ENCODE measurements at places on chromosomes 13 and 19.

DNA sequence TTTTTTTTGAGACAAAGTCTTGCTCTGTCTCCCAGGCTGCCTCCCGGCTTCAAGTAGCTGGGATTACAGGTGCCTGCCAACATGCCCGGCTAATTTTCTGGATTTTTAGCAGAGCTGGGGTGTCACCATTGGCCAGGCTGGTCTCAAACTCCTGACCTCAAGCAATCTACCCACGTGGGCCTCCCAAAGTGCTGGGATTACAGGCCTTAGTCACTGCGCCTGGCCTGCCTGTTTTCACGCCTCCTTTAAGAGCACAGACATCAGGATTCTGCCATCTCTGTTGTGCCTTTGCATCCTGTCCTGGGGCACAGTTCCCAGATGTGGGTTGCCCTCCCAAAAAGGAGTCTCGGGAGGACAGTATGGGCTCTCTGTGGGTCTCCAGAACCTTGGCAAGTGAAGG, 2.5 kb upstream of the PRAM1 start:
- DNase-seq: no peak

DNA sequence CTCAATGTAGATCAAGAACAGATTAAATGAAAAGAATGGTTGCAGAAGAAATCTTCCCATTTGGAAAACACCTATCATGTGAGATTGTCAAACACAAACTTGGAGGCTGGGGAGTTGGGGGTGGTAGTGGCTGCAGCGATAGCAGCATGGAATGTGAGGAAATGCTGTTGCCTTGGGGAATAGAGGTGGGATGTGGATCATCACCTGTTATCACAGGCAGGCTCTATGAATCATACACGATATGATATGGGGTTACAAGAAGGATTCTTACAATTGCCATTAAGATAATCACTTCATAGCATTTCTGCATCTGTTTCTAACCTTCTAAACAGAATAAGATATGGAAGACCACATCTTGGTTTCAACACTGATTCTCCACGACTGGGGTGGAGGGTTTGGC, 88.7 kb downstream of the RNASEH2B start:
- DNase-seq: no peak

GRCh38 chr19:13209484-13210338, 59.5 kb downstream of the IER2 start:
- DNase-seq: no peak

DNA sequence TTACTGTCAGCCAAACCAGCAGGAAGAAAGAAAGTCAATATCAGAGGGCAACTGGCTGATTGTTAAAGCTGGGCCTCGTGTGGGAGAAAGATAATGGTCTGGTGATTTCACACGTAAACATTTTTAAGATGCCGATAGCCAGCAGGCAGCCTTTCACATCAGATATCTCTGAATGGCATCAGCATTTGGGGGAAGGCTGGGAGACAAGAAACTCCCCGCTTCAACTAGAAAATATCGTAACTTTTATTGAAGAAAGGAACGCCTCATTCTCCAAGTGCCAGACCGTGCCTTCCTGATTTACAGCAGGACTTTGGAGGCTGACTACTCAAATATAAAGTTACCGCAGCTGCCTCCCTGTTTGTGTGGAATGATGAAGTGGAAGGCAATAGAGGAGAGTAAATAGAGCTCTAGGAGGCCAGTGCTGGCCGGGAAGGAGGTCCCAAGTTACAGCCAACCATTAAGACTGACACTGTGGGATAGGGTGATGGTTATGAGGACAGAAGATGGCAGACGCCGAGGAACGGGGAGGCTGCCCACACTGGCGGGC, 284.3 kb upstream of the MAB21L1 start:
- no peak for DNase-seq

DNA sequence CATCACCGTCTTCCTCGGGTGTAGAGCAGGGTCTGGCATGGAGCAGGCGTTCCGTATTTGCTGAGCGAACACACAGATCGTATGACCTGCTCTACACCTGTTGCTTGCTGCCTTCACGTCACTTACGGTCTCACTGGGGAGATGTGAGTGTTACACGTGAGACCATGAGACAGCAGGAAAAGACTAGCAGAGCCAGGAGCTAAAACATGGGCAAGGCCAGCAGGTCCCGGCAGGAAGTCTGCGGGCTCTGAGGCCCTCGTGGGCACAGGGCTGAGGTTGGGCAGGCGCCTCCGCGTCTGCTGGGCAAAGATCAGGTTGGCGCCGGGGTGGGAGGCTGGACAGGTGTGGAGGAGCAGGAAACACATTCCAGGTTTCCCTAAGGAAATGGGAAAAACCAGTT, 19.7 kb upstream of the GTF3A start:
- DNase-seq: no peak

DNA sequence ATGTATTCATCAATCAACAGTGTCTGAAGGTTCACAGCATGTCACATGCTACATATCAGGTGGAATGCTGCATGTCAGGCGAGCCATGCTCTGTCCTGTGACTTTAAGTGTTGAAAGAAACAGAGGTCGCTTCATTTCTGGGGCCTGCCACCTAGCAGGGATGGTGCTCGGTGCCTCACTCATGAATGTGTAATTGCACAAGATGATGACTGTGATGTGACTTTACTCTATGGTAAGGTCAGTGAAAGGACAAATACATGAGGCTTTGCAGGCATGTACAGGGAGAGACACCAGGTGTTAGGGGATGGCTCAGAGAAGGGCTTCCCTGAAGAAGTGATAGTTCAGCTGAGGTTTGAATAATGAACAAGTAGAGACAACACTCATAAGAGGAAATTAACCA, 66.7 kb downstream of the FRY start:
- no peak for DNase-seq

DNA sequence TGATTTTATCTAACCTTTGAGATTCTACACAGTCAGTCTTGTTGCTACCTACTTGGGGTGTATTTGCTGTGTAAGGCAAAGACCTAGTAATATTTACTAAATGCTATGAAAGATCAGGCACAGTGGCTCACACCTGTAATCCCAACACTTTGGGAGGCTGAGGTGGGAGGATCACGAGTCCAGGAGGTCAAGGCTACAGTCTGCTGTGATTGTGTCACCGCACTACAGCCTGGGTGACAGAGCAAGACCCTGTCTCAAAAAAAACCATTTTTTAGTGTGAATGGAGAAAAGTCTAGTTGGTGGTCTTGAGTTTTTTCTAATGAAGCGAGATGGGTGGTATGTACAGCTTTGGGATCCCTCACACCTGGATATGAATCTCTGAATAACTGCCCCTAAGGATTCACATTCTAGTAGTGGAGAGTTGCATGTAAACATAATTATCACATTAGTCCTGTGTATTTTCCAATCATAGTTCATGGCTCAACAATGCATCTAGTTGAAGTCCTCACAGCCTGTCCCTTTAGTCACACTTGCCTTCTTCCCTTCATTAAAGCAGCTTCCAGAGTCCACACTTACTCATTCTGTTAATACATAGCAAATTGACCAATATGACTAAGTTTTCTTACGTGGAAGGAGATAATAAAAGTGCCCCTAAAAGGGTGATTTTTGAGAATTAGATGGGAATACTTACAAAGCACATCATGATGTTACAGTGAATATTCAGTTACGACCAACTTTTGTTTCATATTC, 7.5 kb downstream of the RPL21 start:
- no peak for DNase-seq
